ENCODE measurements at places on chromosomes 1 and 21. TPM values are rescaled to one million over a fixed set of nuclear protein-coding genes. Genes with fewer than 3 reads are reported as not detected.

The LENEP gene
- not detected for total RNA-seq

The B4GALT2 gene
- total RNA-seq: 48.5 TPM

The C1orf198 gene
- total RNA-seq: 115 TPM

The LRRC7 gene
- 14.3 TPM for total RNA-seq

- H3K36me3 ChIP-seq: peaks cover 16% of the 10 kb centered on the region
- no peak for DNase-seq
- H3K4me3 ChIP-seq: no peak overlapping the region
- no peaks in the 10 kb centered on the region for H3K4me1 ChIP-seq
- no peak overlapping the region for H3K27ac ChIP-seq
- H3K27me3 ChIP-seq: no peaks in the 10 kb centered on the region
Observed at GRCh38 chr1:19768353-19769210, 31.1 kb downstream of the TMCO4 start.

DNA sequence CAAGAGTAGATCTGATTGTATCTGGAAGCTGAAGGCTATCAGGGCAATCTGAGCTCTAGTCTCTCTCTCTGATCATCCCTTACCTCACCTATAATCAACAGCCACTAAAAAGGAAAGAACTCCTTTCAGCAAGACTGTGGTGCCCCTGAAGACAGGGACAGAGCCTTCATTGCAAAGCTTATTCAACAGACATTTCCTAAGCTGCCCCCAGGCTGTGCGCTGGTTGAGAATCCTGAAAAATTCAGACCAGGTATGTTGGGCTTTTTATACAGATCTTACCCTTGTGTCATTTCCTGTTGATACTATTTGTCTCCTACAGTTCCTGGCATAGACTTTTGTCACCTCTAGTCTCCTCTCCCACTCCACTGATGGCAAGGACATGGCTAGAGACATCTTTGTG, 63.3 kb upstream of the PLA2G4A start:
- no peaks in the 10 kb centered on the region for H3K36me3 ChIP-seq
- H3K4me3 ChIP-seq: no peak overlapping the region
- no peaks in the 10 kb centered on the region for H3K4me1 ChIP-seq
- H3K27me3 ChIP-seq: no peaks in the 10 kb centered on the region

DNA sequence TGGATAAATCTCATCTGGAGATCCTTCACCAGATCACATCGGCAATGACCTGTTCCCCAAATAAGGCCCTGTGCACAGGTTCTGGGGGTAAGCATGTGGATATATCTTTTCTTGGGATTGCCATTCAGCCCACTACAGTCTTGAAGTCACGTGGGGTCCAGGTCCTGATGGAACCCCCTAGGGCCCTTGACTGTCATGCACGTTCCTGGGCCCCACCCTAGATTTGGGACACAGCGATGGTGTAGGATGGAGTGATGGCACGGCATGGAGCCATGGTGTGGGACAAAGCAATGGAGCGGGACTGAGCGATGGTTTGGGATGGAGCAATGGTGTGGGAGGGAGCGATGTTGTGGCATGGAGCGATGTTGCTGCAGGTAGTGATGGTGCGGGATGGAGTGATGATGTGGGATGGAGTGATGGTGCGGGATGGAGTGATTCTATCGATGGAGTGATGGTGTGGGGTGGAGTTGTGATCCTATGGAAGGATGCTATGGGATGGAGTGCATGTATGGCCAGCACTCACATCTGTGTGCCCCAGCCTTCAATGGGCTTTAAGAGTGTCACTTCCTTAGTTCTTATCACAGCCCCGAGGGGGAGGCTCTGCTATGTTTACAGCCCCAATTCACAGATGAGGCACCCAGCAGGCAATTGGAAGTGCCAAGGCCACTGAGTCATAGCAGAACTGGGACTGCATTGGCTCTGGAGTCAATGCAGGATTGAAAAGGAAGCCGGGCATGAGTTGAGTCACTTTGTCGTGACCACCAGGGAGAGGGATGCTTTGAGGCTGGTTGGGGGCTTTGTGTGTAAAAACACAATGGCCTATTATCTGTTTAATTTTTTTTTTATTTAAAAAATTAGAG, 97.0 kb upstream of the C1orf174 start:
- DNase-seq: no peak
- no peaks in the 10 kb centered on the region for H3K4me1 ChIP-seq
- no peak overlapping the region for H3K27ac ChIP-seq
- no peaks in the 10 kb centered on the region for H3K27me3 ChIP-seq
- no peaks in the 10 kb centered on the region for H3K36me3 ChIP-seq

DNA sequence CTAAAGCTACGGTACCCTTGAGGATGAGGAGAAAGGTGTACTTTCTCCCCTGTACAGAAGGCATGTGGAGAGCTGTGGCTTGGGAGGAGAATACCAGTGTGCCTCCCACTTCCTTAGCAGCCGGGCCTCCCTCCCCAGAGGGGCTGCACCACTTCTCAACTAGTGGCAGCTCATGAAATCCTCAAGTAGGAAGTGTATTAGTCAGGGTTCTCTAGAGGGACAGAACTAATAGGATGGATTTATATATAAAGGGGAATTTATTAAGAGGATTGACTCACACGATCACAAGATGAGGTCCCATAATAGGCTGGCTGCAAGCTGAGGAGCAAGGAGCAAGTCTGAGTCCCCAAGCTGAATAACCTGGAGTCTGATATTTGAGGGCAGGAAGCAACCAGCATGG, 53.1 kb upstream of the PPP2R5A start:
- peaks cover 2% of the 10 kb centered on the region for H3K4me1 ChIP-seq
- no peak overlapping the region for H3K4me3 ChIP-seq
- no peak overlapping the region for H3K27ac ChIP-seq
- no peaks in the 10 kb centered on the region for H3K27me3 ChIP-seq
- no peaks in the 10 kb centered on the region for H3K36me3 ChIP-seq

DNA sequence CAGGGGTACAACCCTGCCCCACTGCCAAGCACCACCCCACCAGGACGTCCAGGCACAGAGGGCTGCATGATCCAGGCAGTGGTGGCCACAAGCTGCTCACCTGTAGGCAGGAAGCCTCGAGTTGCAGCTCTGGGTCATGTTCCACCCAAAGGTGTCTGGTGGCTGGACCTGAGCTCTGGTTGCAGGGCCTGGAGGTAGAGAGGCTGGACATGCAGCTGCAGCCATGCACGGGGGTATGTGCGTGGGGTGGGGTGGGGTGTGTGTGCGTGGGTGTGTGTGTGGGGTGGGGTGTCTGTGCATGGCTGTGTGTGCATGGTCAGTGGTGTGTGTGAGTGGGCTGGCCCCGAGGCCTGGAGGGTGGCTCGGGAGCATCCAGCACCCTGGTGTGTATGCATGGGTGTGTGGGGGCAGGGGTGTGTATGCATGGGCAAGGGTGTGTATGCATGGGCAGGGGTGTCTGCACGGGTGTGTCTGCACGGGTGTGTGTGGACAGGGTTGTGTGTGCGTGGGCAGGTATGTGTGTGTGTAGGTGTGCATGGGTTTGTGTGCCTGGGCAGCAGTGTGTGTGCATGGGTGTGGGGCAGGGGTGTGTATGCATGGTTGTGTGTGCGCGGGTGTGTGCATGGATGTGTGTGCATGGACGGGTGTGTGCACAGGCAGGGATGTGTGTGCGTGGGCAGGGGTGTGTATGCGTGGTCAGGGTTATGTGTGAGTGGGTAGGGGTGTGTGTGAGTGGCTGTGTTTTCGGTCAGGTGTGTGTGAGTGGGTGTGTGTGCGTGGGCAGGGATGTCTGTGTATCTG, 15.6 kb downstream of the ARHGEF16 start:
- H3K4me3 ChIP-seq: no peak overlapping the region
- DNase-seq: no peak
- H3K36me3 ChIP-seq: no peaks in the 10 kb centered on the region
- no peaks in the 10 kb centered on the region for H3K27me3 ChIP-seq
- no peaks in the 10 kb centered on the region for H3K4me1 ChIP-seq

GRCh38 chr1:65998763-65999583, 206.3 kb downstream of the PDE4B start:
- H3K27ac ChIP-seq: no peak overlapping the region
- DNase-seq: no peak
- no peaks in the 10 kb centered on the region for H3K27me3 ChIP-seq
- H3K36me3 ChIP-seq: no peaks in the 10 kb centered on the region
- no peak overlapping the region for H3K4me3 ChIP-seq

All from right atrium auricular region (tissue), 2 donors.